ENCODE measurements at places on chromosomes 16 and 17.

GRCh38 chr17:71409137-71409536 is 711.7 kb upstream of the SOX9 start:
- DNase-seq, result no peak
- H3K4me3 ChIP-seq, result no peak overlapping the region
- no peak overlapping the region for H3K27ac ChIP-seq
- no peaks in the 10 kb centered on the region for H3K27me3 ChIP-seq
- H3K4me1 ChIP-seq, result peaks cover 21% of the 10 kb centered on the region
- H3K36me3 ChIP-seq, result no peaks in the 10 kb centered on the region

DNA sequence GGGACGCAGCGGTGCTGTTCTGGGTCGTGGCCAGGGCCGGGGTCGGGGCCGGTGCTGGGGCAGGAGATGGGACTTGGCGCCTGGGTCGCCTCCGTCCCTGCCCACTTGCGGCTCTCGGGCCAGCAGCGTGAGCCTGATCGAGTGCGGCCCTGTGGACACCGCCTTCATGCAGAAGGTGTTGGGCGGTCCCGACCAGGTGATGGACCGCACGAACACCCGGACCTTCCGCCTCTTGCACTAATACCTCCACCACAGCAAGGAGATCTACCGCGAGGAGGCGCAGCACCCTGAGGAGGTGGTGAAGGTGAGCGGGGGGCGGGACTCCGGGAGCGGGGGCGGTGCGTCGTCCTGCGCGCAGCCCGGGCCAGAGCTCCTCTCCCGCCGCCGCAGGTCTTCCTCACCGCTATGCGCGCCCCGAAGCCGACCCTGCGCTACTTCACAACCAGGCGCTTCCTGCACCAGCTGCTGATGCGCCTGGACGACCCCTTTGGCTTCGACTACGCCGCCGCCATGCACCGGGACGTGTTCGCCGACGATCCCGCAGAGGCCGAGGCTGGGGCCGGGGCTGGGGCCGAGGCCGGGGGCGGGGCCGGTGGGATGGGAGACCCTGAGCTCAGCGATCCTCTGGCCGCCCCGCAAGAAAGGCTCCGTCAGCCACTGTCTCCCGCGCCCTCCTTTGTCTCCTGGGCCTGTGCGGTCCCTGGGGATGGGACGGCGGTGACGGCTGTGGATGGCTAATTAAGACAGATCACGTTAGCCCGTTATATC is 4.5 kb upstream of the HSD17B1 start:
- no peak overlapping the region for H3K27ac ChIP-seq
- no peak for DNase-seq
- no peak overlapping the region for H3K4me3 ChIP-seq

- H3K4me1 ChIP-seq, result peaks cover 24% of the 10 kb centered on the region
- no peak overlapping the region for H3K27ac ChIP-seq
- H3K27me3 ChIP-seq, result no peaks in the 10 kb centered on the region
- no peak for DNase-seq
Observed at GRCh38 chr17:57956291-57957119, 1.3 kb upstream of the CUEDC1 start.

- H3K36me3 ChIP-seq, result no peaks in the 10 kb centered on the region
- H3K27me3 ChIP-seq, result no peaks in the 10 kb centered on the region
- no peak overlapping the region for H3K4me3 ChIP-seq
- no peak for DNase-seq
- no peak overlapping the region for H3K27ac ChIP-seq
Observed at GRCh38 chr17:59254742-59255141, 34.4 kb downstream of the GDPD1 start.
